Lower lobe of right lung (tissue), 2 donors: ENCODE measurements at places on chromosomes 5 and 9.

DNA sequence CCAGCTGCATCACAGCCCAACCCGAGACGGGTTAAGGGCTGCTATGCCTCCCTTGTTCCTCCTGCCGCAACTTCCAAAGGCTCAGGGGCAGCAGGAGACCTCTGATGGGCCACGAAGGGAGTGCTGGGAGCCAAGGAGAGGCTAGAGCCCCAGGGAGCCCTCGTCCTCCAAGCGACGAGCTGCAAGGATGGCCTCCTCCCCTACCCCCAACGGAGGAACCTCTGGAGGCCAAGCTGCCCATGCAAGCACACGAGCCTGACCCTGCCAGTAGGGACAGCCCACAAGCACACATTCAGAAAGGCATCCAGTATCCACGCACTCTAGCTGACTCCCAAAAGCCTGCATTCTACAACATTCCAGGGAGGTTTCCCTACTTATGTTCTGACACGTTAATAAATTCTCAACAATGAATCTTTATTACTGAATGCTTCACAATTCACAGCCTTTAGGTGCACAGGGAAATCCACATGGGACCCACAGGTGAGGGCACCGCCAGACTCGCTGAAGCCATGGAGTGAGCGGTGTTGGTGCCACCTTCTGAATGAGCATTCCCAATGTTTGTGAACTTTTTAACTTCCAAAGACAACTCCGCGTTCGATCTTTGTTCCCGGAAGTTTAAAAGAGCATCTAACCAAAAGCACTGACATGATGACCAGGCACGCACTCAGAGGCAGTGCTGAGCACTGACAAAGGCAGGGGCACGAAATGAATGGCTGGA, 28.7 kb downstream of the IPPK start:
- H3K27me3 ChIP-seq = no peaks in the 10 kb centered on the region
- no peaks in the 10 kb centered on the region for H3K4me1 ChIP-seq
- H3K36me3 ChIP-seq = peaks cover 100% of the 10 kb centered on the region

GRCh38 chr9:136438548-136439480, 831 bp downstream of the INPP5E start:
- H3K4me1 ChIP-seq = peaks cover 32% of the 10 kb centered on the region
- DNase-seq = no peak
- peak overlapping the region; percentile 78 for H3K27ac ChIP-seq
- H3K36me3 ChIP-seq = peaks cover 39% of the 10 kb centered on the region
- H3K4me3 ChIP-seq = peak overlapping the region; percentile 96

DNA sequence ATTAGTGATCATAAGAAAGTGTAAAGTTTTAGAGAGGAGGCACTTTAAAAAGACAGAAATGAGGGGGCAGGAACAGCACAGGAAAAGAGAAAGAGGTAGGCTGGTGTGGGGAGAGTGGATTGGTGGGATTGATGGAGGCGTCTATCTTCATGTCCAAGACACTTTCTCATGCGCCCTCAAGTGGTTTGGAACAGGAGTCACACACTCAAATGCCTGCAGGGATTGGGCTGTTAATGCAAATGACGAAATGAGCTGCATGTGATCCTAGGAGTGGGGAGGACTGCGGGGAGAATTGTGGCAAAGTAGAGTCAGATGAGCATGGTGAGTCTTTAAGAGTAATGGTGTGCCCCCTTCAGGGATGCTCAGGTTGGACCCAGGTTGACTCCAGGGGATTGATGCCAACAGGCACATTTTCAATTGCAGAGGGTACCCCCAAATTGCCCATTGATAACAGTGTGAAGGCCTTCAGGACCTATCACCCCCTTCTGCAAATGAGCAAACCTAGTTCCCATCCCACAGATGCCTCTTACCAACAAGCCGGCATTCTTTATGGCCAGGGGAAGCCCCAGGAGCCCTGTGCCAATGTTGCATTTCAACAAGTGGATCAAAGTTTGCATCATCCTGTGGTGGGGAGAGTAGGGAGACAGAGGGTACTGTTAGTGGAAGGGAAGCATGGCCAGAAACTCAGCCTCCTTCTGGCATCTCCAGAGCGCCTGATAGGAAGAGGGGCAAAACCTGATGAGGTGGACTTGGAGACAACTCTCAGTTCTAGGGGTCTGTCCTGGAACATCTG, 5.3 kb downstream of the SLC36A3 start:
- DNase-seq = no peak
- H3K27ac ChIP-seq = no peak overlapping the region
- H3K27me3 ChIP-seq = no peaks in the 10 kb centered on the region

DNA sequence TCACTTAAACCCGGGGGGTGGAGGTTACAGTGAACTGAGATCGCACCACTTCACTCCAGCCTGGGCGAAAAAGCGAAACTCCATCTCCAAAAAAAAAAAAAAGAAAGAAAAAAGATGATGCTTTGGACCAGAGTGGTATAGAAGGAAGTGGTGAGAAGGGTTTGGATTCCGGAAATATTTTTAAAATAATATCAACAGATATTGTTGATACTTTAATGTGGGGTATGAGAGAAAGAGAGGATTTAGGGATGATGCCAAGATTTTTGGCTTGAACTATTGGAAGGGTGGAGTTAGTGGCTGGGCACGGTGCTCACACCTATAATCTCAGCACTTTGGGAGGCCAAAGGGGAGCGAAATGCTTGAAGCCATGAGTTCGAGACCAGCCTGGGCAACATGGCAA, 49.6 kb upstream of the PLIN2 start:
- H3K27me3 ChIP-seq = no peaks in the 10 kb centered on the region
- no peak overlapping the region for H3K27ac ChIP-seq
- DNase-seq = no peak
- H3K4me3 ChIP-seq = no peak overlapping the region

GRCh38 chr5:136423944-136424606, 58.7 kb upstream of the TRPC7 start:
- H3K27me3 ChIP-seq = no peaks in the 10 kb centered on the region
- H3K4me1 ChIP-seq = no peaks in the 10 kb centered on the region
- no peaks in the 10 kb centered on the region for H3K36me3 ChIP-seq
- H3K27ac ChIP-seq = no peak overlapping the region
- DNase-seq = no peak

GRCh38 chr5:154627698-154628678, 127.2 kb upstream of the LARP1 start:
- no peaks in the 10 kb centered on the region for H3K27me3 ChIP-seq
- H3K27ac ChIP-seq = peak overlapping the region; percentile 41
- H3K36me3 ChIP-seq = no peaks in the 10 kb centered on the region
- no peaks in the 10 kb centered on the region for H3K4me1 ChIP-seq
- no peak overlapping the region for H3K4me3 ChIP-seq

DNA sequence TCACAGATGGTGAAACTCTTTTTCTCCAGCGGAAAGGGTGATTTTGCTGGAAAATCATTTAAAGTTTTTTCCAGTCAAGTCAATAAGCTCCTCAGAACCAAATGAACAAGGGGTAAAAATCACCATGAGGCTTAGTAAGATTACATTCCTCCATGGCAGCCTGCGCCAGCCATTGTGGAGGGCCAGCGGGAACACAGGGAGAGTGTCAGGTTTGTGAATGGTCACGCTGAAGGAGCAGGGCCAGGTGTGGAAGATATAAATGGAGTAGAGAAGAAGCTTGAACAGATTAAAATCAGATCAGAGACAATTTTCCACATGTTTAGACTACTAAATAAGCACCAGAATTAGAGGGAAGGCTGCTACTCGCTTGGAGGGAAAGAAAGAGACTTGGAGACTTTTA, 208.8 kb downstream of the NR3C1 start:
- no peaks in the 10 kb centered on the region for H3K36me3 ChIP-seq
- no peak for DNase-seq
- H3K4me3 ChIP-seq = no peak overlapping the region
- no peak overlapping the region for H3K27ac ChIP-seq
- no peaks in the 10 kb centered on the region for H3K27me3 ChIP-seq

DNA sequence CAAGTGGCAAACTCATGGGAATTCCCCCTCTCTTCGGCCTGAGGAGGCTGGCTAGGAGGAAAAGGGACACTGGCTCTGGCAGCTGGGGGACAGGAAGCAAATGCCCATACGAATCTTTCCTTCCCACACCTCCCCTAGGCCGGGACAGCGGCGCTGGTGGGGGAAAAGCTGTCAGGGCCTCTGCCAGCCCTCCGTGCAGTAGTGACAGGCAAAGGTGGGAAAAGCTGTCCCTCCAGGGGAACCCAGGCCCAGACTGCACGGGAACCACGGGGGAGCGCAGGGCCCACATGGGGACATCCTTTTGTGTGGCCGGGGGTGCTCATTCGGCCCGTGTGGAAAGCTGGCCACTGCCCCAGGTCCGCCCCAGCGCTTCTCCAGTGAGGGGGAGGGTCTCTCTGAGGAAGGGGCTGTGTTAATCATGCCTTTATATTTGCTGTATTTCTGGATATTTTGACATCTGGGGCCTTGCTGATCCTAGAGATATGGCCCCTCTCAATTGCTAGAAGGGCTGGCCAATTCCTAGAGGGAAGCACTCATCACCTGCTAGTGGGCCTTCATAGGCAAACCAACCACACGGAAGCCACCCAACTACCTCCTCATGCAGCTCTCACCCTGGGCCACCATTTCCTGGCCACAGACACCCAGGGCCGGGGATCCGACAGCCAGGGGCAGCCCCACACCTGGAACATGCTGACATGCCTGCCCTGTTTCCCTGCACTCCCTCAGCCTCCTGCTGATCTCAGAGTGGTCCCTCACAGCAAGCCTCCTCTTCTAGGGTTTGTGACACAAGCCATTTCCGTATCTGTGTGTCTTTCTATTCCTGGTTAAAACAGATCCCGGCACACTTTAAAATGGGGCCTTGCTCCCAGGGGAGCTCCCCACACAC, 138.8 kb downstream of the ROR2 start:
- no peak overlapping the region for H3K27ac ChIP-seq
- H3K27me3 ChIP-seq = no peaks in the 10 kb centered on the region
- H3K4me3 ChIP-seq = no peak overlapping the region
- no peaks in the 10 kb centered on the region for H3K4me1 ChIP-seq

DNA sequence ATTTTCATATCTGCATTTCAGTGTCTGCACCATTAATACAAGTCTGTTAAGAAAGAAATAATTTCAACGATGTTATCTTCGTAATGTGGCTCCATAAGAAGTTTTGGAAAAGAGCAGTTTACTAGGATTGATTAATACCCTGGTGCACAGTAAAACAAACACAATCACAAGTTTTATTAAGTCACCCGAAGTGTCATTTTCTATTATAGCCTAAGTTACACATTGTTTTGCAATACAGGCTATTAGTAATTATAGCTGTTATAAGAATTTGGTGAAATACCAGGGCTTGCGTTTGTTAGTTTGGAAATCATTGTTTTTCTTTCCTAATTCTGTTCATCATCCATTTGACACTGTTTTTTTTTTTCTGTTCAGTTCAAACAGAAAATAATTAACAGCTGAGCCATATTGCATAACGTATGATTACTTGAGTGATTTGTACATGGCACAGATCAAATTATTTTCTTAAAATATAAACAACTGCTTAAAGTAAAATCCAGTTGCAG, 30.6 kb downstream of the LVRN start:
- no peak overlapping the region for H3K4me3 ChIP-seq
- no peak overlapping the region for H3K27ac ChIP-seq
- DNase-seq = no peak
- H3K4me1 ChIP-seq = no peaks in the 10 kb centered on the region
- H3K27me3 ChIP-seq = no peaks in the 10 kb centered on the region
- H3K36me3 ChIP-seq = no peaks in the 10 kb centered on the region

DNA sequence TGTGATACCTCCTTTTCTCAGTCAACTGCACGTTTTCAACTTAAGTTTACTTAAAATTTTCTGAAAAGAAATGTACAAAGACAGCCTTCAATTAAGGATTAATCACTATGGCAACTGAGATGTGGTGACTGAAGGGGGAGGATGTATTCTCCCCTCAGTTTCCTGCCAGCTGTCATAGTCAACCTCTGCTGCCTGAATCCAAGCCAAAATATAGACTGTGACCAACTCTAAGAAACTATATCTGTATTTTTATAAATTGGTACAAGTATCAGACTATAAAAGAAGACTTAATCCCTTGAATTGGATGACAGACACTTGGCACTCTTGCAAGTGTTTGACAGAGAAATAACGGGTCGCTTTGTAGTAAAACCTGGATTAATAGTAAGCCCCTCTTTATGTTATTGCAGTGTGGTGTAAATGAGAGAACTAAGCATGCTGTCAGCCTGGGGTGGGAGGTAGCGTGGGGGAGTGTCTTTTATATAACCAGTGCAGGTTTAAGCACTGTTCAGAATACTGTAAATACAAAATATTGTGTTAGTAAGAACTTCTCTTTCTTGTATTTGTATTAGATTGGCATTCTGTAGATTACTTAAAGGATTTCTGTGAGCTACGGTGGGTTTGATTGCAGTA, 106.4 kb downstream of the ERCC6L2 start:
- peaks cover 12% of the 10 kb centered on the region for H3K36me3 ChIP-seq
- H3K27ac ChIP-seq = no peak overlapping the region
- no peak overlapping the region for H3K4me3 ChIP-seq

- no peaks in the 10 kb centered on the region for H3K36me3 ChIP-seq
- no peaks in the 10 kb centered on the region for H3K4me1 ChIP-seq
- H3K4me3 ChIP-seq = no peak overlapping the region
- H3K27ac ChIP-seq = no peak overlapping the region
- DNase-seq = no peak
These were observed 68.4 kb downstream of the RAD23B start for GRCh38 chr9:107351382-107352045.

GRCh38 chr9:114138552-114138971, 16.8 kb upstream of the COL27A1 start:
- no peak overlapping the region for H3K4me3 ChIP-seq
- DNase-seq = no peak
- no peak overlapping the region for H3K27ac ChIP-seq

GRCh38 chr5:129858131-129858675, 46.1 kb upstream of the CHSY3 start:
- no peak for DNase-seq
- no peak overlapping the region for H3K4me3 ChIP-seq
- no peaks in the 10 kb centered on the region for H3K4me1 ChIP-seq
- H3K27ac ChIP-seq = no peak overlapping the region
- H3K27me3 ChIP-seq = no peaks in the 10 kb centered on the region

DNA sequence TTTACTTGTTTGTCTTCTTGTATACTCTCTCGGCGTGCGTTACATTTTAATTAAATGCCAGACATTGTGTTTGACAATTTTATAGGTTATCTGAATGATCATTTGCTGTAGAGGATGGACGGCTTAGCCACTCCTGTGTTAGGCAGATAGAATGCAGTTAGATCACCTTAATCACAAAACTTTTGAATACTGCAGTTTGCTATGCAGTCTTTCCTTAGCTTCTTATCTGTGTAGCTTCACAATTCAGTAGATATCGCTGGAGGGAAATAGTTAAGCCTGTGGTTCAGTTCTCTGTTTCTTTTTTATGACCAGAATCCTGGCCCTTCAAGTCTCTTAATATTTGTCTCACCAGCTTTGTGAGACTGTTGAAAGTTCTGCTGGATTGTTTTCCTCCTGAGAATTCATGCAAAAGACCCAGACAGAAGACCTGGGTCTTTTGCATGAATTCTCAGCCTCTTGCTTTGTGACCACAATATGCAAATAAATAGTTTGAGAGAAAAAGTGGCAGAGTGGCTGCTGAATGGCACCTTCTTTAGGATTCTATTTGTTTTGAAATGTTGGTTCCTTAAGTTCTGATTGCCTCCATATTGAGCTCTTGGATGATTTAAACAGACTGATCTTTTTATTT, 40.2 kb downstream of the RASA1 start:
- no peak overlapping the region for H3K27ac ChIP-seq
- H3K27me3 ChIP-seq = no peaks in the 10 kb centered on the region
- H3K36me3 ChIP-seq = peaks cover 19% of the 10 kb centered on the region

- no peak overlapping the region for H3K27ac ChIP-seq
- H3K4me1 ChIP-seq = peaks cover 42% of the 10 kb centered on the region
- peak overlapping the region; percentile 84 for H3K4me3 ChIP-seq
- no peaks in the 10 kb centered on the region for H3K36me3 ChIP-seq
These were observed 1.8 kb downstream of the SLC12A2 start for GRCh38 chr5:128085413-128085812.
